NCI-H526 treated with DMSO at 0.1 percent for 48 hours (cell line): ENCODE measurements at places on chromosomes 4 and X.

DNA sequence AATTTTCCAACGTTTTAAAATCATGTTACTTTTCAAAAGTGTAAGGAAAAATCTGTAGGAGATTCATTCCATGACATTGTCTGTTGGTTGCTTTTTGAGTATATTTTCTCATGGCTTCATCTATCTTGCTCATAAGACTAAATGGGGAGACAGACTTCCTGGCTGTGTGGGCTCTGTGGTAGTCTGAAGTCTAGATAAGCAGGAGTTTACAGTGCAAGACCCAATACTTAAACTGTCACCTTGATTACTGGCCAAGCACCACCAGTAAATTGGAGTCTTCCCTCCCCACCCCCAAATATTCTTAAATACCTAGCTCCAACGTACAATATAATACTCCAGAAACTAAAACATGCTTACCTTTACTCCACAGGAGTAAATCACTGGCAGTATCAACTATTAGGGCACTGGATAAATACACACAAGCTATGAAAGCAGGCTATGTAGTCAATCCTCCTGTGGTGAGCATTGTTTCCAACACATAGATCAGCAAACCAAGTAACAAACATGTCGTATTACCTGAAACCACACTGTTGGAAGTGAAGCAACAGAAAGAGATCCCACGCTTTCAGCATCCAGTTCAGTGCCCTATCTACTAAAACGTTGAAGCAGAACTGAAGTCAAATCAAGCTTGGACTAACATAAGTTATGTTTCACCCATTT, 6.2 kb downstream of the HNRNPD start:
- no peak for DNase-seq

- DNase-seq = no peak
Observed at GRCh38 chr4:37825968-37826294, 555 bp upstream of the PGM2 start.

- peak; percentile 36 for DNase-seq
Observed at GRCh38 chrX:30971774-30972603, 82.9 kb upstream of the TAB3 start.

DNA sequence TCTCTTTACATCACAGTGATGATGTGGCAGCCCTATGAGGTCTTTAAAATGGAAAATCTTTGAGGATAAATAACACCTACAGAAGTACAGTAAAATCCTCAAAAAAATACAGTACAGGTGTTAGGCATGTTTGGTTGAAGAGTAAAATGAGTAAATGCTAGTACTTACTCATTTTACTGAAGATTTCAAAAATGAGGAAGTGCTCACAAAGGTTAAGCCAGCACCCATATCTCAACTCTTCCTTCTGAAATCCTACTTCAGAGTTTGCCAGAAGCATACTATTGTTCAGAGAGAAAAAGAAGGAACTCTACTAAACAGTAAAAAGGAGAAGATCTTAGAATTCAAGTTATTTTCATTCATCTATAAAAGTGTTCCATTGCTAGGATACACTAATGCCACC, 130.9 kb downstream of the CBR4 start:
- no peak for DNase-seq

- no peak for DNase-seq
Observed at GRCh38 chr4:119841361-119841760, 212.8 kb upstream of the PDE5A start.

GRCh38 chr4:4995103-4995907, 24.0 kb downstream of the CYTL1 start:
- DNase-seq = peak; percentile 68

DNA sequence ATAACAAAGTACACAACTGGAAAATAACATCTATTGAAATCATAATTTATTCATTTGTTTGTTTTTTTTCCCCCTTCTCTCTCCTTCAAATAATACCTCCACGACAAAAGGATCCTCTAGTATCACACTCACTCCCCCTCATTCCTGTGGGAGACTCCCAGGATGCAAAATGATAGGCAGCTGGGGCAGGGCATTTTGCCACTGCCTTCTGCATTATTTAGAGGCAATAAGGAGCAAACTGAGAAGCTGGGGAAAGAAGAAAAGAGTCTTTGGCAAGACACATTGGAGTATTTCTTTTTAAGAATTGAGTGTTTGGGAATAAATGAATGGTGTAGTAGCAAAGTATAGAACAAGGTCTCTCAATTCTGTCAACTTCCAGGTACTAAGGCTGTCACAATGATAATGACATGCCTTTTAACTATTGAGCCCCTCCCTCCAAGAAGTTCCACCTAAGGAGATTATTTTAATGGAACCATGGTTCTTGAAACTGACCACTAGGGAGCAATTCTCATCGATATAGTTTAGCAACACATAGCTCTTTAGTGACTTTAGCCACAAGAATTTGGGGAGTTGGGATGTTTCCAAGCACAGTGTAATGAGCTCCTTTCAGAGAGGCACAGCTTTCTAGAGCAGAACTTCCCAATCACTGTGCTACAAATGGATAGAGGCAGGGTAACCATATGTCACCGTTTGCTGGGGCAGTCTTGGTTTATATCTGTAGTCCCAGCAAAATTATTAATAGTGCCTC, 303.3 kb downstream of the FRMPD4 start:
- no peak for DNase-seq

DNA sequence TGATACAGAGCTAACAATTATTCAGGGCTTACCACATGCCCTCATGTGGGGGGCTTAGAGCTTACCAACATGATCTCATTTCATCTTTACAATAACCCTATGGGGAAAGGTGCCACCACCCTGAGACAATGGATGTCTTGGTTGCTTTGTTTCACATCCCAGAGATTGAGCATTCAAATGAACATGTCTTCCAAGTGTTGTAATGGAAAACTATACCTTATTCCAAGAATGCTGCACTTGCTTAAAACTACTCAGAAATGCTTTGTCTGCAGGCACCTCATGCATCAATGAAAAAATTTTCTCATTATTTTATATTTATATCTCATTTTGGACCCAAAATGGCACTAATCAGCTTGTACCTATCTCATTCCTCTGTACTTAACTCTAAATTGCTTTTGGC, 34.6 kb downstream of the BCLAF3 start:
- DNase-seq = no peak

GRCh38 chr4:190019023-190019858, 7.8 kb downstream of the FRG2 start:
- no peak for DNase-seq

DNA sequence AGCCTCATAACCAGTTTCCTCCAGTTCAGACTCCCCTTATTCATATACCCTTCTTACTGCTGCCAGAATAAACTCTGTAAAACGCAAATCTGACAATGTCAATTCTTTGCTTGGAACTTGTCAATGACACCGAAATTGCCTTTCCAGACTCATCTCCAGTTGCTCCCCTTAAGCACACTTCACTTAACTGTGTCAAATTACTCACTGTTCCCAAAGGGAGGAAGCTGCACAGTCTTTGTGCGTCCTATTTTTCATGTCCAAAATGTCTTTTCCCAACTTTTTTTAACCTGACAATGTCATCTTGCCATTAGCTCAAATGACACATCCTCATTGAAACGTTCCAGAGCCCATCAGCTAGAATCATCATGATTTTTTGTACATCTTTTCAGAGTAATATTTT, 867.3 kb downstream of the RPA4 start:
- no peak for DNase-seq

DNA sequence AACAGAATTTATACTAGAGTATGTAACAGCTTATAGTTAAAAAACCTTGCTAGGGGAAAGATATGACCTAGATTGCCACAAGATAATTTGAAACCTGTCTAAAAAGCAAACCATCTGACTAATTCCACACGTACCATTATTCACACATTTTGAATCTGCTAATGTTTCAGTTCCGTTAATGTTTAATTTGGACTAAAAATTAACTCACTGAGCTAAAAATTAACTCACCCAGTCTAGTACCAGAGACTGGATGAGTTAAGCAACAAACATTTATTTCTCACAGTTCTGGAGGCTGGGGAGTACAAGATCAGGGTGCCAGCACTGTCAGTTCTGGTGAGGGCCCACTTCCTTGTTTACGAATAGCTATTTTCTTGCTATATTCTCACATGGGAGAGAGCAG, 231.5 kb upstream of the DIAPH2 start:
- DNase-seq = no peak

- DNase-seq = no peak
Observed at GRCh38 chrX:120269373-120270035, 18.9 kb downstream of the ZBTB33 start.

DNA sequence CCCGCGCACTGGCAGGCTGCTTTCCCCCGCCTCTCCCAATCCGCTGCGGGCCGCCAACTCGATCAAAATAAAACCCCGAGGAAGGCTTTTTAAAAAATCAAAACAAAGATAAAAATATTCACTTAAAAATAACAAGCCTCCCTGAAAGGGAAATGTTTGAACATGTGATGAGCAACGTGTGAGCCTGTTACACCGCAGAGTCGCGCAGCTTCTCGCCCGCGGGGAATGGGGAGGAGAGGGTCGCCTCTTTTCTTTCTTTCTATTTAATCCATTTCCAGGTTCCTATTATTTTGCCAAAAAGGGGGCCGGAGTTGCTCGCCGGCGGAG, 326.0 kb upstream of the F9 start:
- DNase-seq = no peak

DNA sequence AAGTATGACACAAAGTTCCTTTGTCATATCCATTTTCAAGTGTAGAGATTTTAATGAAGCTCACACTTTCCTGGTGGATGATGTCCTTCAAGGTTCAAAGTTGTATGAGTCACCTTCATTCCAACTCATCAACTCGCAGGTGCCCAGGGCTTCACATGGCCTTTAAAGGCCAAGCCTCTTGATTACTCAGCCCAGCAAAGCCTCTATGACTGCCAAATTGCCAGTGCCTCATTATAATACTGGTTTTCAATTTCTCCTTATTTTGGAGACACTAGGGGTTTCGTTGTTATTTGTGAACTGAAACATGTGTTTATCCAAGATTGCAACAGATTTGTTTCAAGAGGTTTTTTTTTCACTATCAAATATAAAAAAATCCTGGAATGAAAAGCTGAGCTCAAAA, 45.9 kb upstream of the PPP3CA start:
- DNase-seq = no peak

GRCh38 chr4:138226351-138226750, 15.8 kb downstream of the SLC7A11 start:
- no peak for DNase-seq

DNA sequence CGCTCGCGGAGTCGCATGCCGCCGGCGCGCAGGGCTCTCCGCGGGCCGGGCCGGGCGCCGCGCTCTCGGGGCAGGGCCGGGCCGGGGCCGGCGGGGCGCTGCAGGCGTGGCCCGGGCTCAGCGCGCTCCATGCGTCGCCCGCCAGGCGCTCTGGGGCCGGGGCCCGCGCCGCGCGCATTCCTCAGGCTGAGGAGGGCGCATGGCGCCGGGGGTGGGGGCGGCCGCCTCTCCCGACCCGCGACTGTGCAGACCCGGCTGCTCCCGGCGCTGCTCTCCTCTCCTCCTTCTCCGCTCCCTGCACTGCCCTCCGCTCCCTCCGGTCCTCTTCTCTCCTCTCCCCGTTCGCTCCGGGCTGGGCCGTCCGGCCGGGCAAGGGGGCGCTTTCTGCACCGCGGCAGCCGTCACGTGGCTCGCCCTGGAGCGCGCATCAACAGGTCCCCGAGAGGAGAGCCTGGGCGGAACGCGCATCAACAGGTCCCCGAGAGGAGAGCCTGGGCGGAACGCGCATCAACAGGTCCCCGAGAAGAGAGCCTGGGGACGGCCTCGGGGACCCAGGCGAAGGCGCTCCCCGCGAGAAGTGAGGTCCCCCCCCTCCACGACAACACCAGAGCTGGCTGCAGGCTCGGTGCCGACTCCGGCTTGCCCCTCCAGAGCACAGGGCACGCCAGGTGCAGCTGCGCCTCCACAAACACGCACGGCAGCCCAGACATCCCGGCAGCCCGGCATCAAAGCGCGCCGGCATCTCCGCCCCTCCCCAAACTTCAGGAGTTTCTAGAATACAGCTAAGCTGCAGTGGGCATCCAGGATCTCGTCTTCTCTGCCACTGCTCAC, 12.9 kb downstream of the PPP2R3B start:
- DNase-seq = no peak

GRCh38 chr4:77336411-77337142, 179.6 kb downstream of the CCNG2 start:
- no peak for DNase-seq

- no peak for DNase-seq
Observed at GRCh38 chrX:6898371-6898770, 249.1 kb upstream of the STS start.

DNA sequence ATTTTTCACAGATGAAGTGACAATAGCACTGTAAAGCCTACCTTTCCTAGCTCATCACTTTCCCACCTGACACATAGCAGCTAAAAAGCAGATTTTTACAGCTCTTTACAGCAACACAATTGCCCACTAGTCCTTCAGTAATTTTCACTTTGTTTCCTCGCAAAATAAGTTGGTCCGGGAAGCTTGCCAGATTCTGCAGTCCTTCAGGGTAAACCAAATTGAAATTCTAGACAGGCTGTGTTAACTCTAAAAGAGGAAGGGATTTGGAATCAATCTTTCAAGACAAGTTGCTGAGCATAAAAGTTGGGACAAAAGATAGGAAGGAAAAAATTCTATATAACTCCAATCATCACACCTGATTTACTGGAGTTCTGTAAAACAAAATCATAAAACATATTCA, 8.7 kb downstream of the C1QTNF7 start:
- no peak for DNase-seq

DNA sequence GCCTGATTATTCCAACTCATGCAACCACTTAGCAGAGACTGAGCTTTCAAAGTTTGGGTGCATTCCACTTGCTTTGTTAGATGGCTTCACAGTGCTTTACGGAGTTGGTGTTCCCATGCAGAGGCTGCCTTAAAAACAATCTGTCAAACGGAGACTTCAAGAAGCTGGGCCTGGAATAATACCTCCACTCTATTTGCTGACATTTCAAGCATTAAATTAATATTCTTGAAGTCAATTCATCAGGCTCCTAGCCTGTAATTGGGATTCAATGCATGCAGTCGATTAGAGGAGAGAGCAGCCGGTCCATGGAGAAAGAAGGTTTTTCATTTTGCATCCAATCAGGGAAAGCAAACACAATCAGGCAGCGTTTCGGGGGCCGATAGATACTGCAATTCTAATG, 314.7 kb upstream of the PRKX start:
- no peak for DNase-seq

DNA sequence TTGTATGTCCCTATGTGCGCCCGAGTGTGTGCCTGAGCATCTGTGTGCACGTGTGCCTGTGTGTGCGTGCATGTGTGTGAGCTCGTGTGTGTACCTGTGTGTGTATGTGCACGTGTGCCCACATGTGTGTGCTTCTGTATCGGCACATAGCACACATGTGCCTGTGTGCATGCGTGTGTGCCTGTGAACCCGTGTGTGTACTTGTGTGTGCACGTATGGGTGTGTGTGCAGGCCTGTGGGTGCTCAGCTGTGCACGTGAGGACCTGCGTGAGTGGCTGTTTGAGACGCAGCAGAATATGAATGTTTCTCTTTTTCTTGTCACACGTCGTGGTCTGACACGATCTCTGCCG, 4.3 kb downstream of the AKAP17A start:
- no peak for DNase-seq

GRCh38 chr4:137075586-137075985, 456.7 kb downstream of the PCDH18 start:
- no peak for DNase-seq

DNA sequence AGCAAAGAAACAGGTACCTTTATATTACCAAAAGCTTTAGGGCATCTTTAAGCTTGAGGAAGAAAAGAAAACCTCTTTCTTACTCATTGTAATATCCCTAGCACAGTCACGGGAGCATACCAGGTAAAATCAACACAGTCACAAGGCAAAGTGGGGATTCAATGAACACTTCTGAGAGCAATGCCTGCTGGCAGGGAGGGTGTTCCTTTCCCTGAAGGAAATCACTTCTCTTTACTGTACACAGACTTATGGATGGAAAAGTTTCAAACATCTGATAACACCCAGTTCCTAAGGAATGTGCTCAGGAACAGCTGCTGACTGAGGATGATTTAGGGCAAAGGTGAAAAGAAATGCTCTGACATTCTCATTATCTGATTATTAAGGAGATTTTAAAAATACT, 94.8 kb downstream of the MAML3 start:
- no peak for DNase-seq
